ENCODE measurements at places on chromosomes 5 and 9. TPM values are rescaled to one million over a fixed set of nuclear protein-coding genes. Genes with fewer than 3 reads are reported as not detected.

PRRT1B gene
- not detected for total RNA-seq

TAF11L10 gene
- not detected for total RNA-seq

ZNF366 gene
- 0.97 TPM for total RNA-seq

EQTN gene
- total RNA-seq = not detected

FNBP1 gene
- 32.7 TPM for total RNA-seq

RGMB gene
- 33.3 TPM for total RNA-seq

DOCK2 gene
- 0.65 TPM for total RNA-seq

TMEM215 gene
- not detected for total RNA-seq

NIM1K gene
- not detected for total RNA-seq

CENPP gene
- total RNA-seq = 4.7 TPM

OBP2B gene
- total RNA-seq = not detected

SLCO6A1 gene
- not detected for total RNA-seq

STKLD1 gene
- total RNA-seq = 0.61 TPM
